Astrocyte of the cerebellum (primary cell): ENCODE measurements at places on chromosomes 1 and 21.

- DNase-seq: no peak
Observed at GRCh38 chr1:11397151-11397901, 81.6 kb upstream of the DISP3 start.

GRCh38 chr1:153422450-153423068 is 6.2 kb downstream of the S100A7A start:
- peak; percentile 36 for DNase-seq

GRCh38 chr1:210736713-210737112 is 397.2 kb downstream of the KCNH1 start:
- no peak for DNase-seq

- DNase-seq: peak; percentile 38
Observed at GRCh38 chr1:23177438-23178380, 9.1 kb upstream of the LUZP1 start.

GRCh38 chr21:41530366-41530765 is 22.4 kb upstream of the TMPRSS2 start:
- DNase-seq: no peak

DNA sequence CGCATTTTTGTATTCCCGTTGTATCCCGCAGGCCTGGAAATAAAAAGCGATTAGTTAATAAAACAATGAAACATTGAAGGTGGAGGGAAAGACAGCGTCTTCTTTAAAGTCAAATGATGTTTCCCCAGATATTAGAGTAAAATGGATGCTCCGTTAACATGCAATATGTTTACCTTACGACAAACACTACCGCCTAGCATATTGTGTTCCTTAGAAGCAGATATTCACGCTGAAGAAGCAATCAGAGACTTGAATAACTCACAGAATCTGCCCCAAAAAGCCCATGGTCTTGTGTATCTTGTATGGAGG is 583 bp upstream of the B4GALT3 start:
- DNase-seq: no peak

GRCh38 chr1:2816786-2817185 is 15.3 kb upstream of the TTC34 start:
- DNase-seq: no peak

- no peak for DNase-seq
Observed at GRCh38 chr1:22275167-22275566, 132.3 kb upstream of the WNT4 start.

DNA sequence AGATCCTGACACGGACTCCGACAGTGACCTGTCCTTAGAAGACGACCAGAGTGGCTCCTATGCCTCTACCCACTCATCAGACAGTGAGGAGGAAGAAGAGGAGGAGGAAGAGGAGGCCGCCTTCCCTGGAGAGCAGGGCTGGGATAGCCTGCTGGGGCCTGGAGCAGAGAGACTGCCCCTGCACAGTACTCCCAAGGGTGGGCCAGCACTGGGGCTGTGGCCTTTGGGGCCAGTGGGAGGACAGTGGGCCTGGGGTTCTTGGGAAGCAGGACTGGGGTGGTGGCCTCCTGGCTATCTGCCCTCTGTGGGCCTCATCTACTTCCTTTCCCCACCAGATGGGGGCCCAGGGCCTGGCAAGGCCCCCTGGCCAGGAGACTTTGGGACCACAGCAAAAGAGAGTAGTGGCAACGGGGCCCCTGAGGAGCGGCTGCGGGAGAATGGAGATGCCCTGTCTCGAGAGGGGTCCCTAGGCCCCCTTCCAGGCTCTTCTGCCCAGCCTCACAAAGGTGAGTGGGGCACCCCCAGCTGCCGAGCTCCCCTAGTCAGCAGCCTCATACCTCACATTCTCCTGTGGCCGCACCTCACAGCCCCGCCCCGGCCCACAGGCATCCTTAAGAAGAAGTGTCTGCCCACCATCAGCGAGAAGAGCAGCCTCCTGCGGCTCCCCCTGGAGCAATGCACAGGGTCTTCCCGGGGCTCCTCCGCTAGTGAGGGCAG is 10.0 kb downstream of the PSRC1 start:
- no peak for DNase-seq

DNA sequence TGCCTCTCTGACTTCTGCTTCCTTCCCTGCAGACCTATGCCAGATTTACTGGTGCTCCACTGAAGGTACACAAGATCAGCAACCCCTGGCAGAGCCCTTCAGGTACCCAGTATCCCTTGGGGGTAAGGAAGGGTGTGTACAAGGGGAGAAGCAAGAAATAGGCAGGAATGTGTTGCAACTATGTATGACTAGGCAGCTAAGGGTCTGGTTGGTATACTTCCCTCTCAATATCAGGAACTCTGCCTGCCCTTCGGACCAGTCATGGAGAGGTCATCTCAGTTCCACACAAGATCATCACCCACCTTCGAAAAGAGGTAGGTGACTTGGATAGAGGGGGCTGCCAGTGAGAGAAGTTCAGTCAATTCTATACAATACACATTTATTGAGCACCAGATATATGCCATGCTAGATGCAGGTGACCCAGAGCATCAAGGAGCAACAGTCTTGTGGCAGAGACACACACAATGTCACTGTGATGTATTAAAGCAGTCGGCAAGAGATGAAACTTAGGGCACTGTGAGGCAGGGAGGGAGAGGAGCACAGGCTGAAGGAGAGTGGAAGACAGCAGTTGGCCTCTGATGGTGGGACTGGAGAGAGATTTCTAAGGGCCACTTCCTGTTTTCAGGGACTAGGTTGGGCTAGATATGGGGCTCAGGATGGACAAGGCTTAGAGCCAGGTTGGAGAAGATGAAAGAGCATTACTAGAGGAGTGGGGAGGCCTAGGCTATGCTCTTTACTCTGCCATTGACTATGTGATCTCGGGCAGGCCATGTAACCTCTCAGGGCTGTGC is 2.0 kb downstream of the MTX1 start:
- DNase-seq: no peak
